Kidney capillary endothelial cell (primary cell): ENCODE measurements at places on chromosomes 5 and 9.
A peak's percentile ranks its signal among the peaks of the same experiment; 100 is the strongest.

GRCh38 chr9:8391566-8391965 lies 592.0 kb upstream of the DMAC1 start:
- DNase-seq = no peak

DNA sequence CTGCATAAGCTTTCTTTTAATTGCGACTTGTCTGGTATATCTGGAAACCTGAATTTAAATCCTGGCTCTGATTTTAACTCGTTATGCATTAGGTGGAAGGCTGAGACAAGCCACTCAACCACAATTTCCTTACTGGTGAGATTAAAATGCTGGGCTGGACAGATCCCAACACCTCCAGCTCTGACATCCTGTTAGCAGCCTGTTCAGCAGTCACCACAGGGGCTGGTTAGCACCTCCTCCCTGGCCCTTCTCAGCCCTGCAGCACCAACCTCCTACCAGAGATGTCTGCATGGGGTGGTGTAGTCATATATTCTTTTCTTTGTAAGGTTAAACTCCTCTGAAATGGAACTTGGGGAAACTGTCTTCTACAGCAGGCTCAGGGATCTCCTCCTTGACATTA lies 156.5 kb upstream of the NFIL3 start:
- no peak for DNase-seq

DNA sequence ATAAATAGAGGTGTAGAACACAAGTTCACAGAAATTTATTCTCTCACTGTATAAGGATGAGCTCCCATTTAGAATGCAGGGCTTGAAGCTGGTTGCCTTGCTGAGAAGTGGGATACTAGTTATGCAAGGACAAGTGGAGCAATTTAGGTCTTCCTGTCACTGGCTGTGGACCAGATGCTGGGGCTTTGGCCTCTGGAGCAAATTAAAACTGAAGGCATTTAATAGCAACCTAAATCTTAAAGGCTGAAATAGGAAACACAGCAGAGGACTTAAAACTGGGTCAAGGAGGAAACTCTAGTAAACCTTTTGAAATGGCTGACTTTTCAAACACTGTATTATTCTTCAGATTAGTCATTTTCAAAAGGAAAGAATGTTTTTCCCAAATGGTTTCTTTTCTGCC lies 319.4 kb downstream of the RAB3C start:
- DNase-seq = no peak

DNA sequence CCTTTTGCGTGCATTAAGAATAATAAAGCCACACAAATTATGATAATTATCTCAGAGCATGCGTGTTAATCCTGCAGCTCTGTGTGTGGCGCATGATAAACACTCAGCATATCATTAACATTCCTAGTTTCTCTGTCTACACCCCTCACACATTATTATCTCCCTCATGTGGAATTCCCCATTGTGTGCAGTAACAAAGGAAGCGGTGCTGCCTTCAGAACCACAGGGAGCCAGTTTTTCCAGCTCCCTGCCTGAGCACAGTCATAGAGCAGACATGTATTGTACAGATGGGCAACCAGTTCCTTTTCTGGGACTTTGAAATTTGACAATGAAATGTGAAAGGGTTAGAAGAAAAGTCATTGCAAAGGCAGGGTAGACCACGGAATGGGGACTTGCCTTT lies 1365.5 kb upstream of the CDH9 start:
- no peak for DNase-seq

- DNase-seq = no peak
Measured at GRCh38 chr5:17477043-17477442, 21.0 kb upstream of the TAF11L2 start.

- DNase-seq = peak; percentile 29
Measured at GRCh38 chr5:42005561-42006153, 80.6 kb downstream of the FBXO4 start.

- DNase-seq = no peak
Measured at GRCh38 chr5:179605026-179605833, 18.2 kb downstream of the HNRNPH1 start.

- peak; percentile 36 for DNase-seq
Measured at GRCh38 chr9:36997414-36997813, 36.7 kb downstream of the PAX5 start.

- no peak for DNase-seq
Measured at GRCh38 chr5:15680455-15680854, 180.5 kb downstream of the FBXL7 start.

- no peak for DNase-seq
Measured at GRCh38 chr9:137917116-137917515, 39.5 kb downstream of the CACNA1B start.

DNA sequence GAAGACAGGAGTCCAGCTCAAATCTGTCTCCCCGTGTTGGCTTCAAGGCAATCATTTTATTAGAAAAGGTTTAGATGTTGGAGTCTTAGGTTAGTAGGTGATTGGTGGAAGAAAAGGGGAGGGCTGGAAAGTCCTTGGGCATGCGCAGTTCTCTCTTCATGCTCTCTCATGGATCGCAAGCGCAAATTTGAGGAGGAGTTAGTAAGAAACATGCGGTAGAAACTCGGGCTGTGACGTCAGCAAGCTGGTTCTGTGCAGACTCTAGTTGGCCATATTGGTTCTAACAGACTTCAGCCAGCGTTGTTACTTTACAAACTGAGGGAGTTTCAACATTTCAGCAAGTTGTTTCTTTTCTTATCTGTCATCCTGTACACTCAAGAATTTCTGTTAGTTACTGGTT lies 392.2 kb downstream of the CDK5RAP2 start:
- no peak for DNase-seq

GRCh38 chr5:144130306-144130705 lies 40.2 kb downstream of the YIPF5 start:
- DNase-seq = no peak

GRCh38 chr9:908536-909205 lies 67.2 kb downstream of the DMRT1 start:
- DNase-seq = no peak

DNA sequence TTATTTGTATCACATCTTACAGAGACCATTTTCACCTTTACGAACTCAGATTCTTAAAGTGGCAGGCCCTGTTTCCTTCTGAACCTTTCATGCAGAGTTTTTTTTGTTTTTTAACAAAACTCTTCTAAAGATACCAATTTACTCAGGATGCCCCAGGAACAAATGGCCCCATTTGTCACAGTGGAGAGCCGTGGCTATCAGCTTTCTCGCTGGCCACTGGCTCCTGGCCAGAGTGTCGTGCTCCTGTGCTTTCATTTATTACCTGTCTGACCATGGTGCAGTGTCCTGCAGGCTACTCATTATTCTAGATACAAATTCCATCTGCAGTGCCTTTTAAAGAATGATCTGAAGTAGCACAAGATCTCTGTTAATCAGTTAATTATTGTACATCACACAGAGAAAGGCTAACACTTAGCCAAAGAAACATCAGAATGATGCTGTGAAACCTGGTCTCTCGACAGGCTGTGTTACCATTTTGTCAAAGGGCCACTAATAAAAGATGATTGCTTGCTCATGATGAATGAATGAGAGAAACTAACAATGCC lies 27.8 kb downstream of the ADRA1B start:
- no peak for DNase-seq

DNA sequence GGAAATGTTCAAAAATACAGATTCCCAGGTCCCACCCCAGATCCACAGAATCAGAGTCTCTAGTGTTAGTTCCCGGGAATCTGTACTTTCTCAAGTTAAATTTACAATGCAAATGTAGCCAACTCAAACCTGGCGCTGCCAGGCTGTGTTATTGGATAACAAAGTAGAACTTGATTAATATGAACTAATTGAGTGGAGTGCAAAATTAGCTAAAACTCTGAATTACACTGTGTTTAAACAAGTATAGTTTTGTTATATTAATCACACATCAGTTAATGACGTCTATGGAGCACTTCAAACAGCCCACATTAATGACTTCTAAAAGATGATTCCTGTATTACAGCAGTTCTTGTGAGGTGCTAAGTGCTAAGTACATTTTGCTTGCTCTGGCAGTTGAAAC lies 32.4 kb upstream of the CYFIP2 start:
- no peak for DNase-seq

DNA sequence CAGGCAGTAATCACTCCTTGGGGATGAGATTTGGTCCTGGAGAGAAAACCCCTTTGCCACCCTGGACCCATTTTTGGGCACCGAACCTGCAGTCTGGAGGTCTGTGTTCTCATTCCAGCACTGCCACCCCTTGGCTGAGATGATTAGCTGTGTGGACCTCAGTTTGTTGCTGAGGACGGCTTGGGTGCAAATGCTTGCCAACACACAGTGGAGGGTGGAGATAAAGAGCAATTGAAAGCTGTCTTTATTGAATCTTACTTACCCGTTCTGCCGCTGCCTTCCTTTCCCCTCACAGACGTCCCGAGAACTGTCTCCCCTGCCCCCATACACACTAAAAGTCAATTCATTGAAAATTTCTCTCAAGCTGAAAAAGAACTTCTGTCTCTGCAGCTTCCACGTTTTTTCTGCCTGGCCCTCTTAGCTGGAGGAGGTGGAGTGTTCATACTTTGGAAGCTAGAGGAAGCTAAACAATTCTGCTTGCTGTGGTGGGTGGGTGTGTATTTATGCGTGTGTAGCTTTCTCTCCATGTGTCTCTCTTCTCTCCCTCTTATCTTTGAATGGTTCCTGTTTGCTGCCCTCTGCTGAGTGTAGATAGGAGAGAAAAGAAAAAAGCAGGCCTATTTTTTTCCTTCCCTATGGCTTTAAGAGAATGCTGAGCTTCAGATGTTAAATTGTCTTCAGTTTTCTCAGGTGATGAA lies 6.6 kb downstream of the GALNT10 start:
- DNase-seq = no peak

DNA sequence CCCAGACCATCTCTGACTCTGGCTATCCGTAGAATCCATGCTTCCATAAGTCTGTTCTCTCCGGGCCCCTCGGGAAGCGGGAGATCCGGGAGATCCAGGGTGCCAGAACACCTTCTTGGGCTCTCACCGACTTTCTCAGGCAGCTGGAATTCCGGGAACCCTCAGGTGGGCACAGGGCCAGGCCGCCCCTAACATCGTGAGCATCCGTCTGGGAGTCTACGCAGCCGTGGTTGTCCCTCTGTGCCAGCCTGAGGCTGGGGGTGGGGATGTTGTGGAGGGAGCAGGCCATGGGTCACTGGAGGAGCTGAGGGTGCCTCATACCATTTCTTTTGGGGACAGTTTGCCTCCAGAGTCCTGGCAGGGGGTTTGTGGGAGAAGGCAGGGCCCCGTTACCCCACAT lies 92.3 kb upstream of the COL5A1 start:
- no peak for DNase-seq

- DNase-seq = no peak
Measured at GRCh38 chr5:180889381-180889780, 9.6 kb upstream of the BTNL8 start.

DNA sequence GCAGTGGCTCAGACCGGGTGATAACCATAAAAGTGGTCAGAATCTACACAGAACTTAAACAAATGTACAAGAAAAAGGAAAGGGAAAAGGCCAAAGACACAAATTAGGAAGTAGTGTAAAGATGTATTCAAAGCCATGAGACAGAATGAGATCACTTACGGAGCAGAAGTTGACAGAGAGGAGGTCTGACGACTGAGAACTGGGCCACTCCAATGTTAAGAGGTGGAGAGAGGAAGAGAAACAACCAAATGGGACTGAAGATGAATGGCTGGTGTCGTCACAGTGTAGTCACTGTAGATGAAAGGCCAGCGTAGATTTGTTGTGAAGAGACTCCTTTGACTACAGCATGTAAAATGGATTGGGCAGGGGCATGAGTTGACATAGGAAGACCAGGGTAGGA lies 114.4 kb downstream of the DROSHA start:
- DNase-seq = no peak

DNA sequence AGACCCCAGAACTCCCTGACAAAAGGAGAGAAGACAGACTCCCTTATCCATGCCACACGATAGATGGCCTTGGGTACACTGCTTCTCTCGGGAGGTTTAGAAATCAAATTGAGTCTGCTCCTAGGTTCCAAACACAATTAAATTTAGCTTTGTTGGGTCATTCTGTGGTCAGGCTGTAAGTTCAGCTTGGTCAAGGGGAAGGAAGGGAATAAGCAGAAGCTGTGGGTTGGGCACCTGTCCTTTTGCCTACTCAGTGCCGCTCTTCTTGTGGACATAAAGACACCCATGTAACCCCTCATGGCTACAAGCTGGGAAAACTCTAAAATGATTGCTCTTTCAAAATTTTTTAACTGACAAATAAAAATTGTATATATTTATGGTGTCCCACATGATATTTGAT lies 19.1 kb upstream of the AK3 start:
- DNase-seq = no peak

- DNase-seq = no peak
Measured at GRCh38 chr5:149380466-149381121, 1.5 kb upstream of the IL17B start.

DNA sequence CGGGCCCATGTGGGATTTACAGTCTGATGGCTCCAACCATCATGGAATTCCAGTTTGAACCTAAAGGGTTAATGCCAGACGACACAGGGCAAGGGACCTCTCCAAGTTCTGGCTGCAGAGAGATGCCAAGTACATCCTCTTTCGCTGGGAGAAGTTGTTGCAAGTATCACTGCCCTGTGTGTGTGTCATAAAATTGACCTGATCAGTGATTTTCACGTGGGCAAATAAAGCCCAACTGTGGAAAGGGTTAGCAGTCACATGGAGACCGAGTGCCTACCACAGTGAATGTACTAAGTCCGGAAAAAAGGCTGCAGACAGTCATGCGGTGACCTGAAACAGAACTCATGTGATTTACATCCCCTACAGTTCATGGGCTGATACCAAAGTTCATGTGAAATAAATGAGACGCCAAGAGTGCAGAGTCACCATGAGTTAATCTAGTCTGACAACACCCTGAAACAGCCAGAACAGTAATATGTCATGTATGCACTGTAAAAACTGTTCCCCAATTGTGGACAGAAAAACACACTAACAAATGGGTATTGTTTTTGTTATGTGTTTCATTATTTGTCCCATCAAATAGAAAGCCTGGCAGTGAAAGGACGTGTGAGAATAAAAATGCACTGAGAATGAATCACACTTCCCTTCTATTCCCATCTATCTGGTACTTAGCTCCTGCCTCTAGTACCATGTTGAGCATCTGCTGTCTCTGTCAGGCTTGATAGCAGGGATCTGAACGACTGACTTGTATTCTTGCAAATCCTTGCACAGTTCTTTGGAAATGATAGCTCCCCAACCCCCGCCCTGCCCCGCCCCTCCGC lies 115.7 kb downstream of the SUSD1 start:
- peak; percentile 71 for DNase-seq

DNA sequence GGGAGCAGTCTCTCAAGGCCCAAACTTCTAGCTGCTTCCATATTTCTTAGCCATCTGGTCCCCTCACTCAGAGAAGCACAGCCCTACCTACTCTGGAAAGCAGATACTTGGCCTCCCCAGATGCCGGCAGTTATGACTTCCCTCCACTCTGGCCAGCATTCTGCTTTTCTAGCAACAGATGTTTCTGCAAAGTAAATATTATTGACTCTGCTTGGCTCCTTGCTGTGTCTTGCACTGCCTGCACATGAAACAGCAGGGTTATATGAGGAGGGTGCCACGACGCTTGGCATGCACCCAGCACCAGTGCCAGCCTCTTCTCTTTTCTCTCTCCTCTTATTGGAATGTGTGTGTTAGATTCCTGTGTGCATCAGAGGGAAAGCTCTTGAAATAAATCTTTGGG lies 99.7 kb downstream of the ARHGAP26 start:
- DNase-seq = no peak
